ENCODE measurements at places on chromosomes 6 and 20.

DNA sequence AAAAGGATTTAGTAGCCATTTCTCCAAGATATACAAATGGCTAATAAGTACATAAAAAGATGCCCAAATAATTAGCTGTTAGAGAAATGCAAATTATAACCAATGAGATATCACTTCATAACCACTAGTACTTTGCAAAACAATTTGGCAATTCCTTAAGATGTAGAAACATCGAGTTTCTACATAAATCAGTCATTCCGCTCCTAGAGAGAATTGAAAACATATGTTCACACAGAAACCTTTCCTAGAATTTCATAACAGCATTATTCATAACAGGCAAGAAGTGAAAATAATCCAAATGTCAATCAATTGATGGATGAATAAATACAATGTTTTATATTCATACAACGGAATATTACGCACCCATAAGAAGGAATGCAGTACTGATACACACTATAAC, 20.5 kb upstream of the NT5E start:
- DNase-seq: no peak

DNA sequence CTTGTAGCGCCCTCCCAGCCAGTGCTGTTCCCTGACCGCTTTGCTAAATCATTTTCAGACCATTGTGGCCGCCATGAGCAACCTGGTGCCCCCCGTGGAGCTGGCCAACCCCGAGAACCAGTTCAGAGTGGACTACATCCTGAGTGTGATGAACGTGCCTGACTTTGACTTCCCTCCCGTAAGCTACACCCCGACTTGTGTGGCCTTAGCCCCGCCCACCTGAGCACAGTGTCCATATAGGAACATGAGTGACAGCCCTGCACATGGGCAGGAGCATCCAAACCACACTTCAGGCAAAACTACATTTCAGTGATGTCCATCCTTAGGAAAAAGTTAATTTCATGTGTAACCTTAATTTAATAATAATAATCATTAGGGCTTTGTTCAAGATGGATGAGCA, 51.1 kb downstream of the GNAS start:
- no peak for DNase-seq

GRCh38 chr20:34311118-34312023, 8.2 kb upstream of the AHCY start:
- no peak for DNase-seq

- no peak for DNase-seq
Observed at GRCh38 chr20:58106143-58106750, 122.2 kb downstream of the ANKRD60 start.

DNA sequence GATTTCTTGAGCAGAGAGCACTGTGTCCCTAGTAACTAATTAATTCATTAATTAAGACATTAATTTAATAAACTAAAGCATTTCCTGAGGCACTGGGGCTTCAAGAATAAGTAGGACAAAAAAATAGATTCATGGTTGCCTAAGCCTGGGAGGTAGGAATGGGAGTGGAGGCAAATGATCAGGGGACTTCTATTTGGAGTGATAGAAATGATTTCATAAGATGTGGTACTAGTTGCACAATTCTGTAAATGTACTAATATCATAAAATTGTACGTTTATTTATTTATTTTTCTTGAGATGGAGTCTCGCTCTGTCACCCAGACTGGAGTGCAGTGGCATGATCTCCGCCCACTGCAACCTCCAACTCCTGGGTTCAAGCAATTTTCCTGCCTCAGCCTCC, 287.2 kb downstream of the KHDC1L start:
- no peak for DNase-seq

- no peak for DNase-seq
Observed at GRCh38 chr6:122347280-122347679, 52.2 kb upstream of the HSF2 start.

DNA sequence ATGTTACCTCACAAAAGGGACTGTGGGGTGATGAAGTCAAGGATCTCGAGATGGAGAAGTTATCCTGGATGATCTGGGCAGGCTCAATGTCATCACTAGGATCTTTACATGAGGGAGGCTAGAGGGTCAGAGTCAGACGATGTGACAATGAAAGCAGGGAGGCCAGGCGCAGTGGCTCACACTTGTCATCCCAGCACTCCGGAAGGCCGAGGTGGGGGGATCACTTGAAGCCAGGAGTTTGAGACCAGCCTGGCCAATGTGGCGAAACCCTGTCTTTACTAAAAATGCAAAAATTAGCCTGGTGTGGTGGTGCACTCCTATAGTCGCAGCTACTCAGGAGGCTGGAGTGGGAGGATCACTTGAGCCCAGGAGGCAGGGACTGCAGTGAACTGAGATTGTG, 68.8 kb downstream of the TTLL2 start:
- no peak for DNase-seq

GRCh38 chr6:22904431-22904830, 335.1 kb downstream of the HDGFL1 start:
- DNase-seq: no peak

DNA sequence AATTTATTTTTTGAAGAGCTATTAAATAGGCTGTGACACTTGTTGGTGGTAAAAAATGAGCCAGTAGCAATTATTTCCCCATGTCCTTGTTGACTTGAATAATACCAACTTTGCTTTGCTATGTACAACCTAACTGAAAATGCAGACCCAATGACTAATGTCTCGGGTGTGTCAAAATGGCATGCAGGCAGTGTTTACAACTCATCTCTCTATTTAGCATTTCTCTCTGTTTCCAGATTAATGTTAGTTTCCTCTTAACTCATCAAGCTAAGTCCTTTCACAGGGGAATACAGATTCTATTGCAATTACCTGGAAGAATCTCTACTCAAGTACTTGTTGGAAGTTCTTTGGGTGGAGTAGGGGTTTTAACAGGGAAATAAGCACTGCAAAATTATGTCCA, 504.4 kb downstream of the BCKDHB start:
- no peak for DNase-seq

- DNase-seq: no peak
Observed at GRCh38 chr6:158756126-158756525, 63.0 kb downstream of the EZR start.

GRCh38 chr6:157343732-157344131, 20.4 kb upstream of the TMEM242 start:
- no peak for DNase-seq

- no peak for DNase-seq
Observed at GRCh38 chr20:25987073-25987927, 290.6 kb upstream of the ZNF337 start.

- DNase-seq: no peak
Observed at GRCh38 chr6:30029588-30029987, 31.5 kb upstream of the POLR1H start.

DNA sequence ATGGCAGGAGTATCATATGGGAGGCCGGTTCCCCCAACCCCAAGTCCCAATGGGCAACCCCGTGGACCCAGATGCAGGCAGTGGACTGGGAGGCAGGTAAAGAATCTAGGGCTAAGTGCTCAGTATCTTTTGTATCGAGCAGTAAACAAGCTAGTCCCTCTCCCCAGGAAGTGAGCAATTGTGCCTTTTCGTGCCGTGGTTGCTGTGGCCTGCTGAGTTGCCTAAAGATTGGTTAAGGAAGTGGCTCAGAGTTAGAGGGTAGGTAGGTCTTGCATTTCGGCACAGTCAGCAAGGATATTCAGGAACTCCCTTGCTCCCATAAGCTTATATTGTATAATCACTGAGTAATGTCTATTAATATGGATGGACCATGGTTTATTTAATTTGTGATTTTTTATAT, 1.3 kb upstream of the DNAH8 start:
- DNase-seq: no peak

- DNase-seq: no peak
Observed at GRCh38 chr20:1440024-1440423, 26.6 kb downstream of the NSFL1C start.

- DNase-seq: no peak
Observed at GRCh38 chr20:10715035-10715434, 41.2 kb upstream of the JAG1 start.

- no peak for DNase-seq
Observed at GRCh38 chr6:150072201-150072600, 3.3 kb upstream of the ULBP3 start.

GRCh38 chr20:51008718-51009117, 14.2 kb downstream of the KCNG1 start:
- no peak for DNase-seq

DNA sequence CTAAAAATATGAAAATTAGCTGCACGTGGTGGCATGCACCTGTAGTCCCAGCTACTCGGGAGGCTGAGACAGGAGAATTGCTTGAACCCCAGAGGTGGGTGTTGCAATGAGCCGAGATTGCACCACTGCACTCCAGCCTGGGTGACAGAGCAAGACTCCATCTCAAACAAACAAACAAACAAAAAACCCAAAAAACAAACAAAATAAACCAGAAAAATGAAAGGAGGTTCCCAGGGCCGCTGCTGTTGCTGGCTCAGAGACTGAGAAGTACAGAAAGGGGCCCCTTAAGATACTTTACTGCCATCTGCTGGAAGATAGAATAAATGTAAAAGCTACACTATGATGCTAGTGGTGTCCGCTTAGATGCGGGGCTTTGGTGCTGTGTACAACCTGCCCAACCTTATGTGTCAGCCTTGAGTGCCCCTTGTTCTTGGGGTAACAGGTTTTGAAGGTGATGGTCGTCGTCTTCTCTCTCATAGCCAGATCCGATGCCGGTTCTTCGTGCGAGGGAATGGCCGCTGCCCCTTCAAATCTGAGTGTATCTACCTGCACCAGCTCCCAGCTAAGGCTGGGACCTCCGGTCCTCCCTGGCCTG, 2.8 kb upstream of the FANCE start:
- DNase-seq: peak; percentile 38

DNA sequence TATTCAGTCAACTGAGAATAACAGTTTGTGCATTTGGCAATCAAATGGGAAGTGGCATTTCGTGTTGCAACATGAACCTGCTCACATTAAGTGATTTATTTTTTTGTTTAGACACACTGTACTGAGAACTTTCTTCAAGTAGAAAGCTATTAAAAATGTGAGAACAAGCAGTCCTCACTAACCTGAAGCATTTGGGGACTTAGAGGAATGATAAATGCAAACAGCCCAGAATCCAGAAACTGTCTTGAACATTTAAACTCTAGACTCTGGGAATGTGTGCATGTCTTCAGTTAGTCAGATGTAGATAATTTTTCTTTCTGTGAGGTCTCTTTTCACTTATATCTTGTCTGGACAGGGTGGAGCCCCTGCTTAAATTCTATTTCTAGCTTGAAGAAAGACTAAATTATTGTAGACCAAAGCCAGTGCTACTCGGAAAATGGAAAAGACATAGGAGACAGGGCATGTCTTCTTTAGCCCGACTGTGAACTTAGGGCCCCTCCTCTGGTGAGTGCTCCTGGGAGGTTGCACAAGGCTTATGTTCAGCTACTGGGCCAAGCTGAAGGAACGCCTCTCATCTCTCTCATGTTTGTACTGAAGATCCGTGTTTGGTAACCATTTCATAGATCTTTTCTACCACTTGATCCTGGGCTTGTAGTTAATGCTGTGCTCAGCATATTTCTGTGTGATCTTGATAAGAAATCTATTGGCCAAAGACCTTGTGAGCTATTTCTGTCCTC, 70.1 kb downstream of the SLX4IP start:
- no peak for DNase-seq

DNA sequence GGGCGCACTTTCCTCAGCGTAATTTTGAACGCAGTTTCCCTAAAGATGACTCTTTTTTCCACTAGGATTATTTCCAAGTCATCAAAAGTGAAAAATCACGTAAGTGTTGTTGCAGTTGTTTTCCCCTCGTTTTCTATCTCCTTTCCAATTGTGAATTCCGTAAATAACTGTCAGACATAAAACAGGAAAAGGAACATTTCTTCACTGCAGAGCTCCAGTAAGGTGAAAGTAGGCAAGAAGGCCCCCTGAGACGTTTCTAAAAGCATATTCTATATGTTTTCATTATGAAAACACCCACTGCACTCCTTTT, 17.8 kb downstream of the HIVEP2 start:
- DNase-seq: no peak

GRCh38 chr20:37396416-37397075, 50.6 kb downstream of the SRC start:
- DNase-seq: peak; percentile 47

GRCh38 chr6:147221739-147222138, 17.5 kb downstream of the STXBP5 start:
- DNase-seq: no peak

GRCh38 chr6:127464881-127465459, 5.8 kb upstream of the KIAA0408 start:
- DNase-seq: no peak

- no peak for DNase-seq
Observed at GRCh38 chr6:45174045-45174444, 154.1 kb upstream of the RUNX2 start.

GRCh38 chr6:11097476-11097875, 3.8 kb downstream of the SMIM13 start:
- DNase-seq: no peak

DNA sequence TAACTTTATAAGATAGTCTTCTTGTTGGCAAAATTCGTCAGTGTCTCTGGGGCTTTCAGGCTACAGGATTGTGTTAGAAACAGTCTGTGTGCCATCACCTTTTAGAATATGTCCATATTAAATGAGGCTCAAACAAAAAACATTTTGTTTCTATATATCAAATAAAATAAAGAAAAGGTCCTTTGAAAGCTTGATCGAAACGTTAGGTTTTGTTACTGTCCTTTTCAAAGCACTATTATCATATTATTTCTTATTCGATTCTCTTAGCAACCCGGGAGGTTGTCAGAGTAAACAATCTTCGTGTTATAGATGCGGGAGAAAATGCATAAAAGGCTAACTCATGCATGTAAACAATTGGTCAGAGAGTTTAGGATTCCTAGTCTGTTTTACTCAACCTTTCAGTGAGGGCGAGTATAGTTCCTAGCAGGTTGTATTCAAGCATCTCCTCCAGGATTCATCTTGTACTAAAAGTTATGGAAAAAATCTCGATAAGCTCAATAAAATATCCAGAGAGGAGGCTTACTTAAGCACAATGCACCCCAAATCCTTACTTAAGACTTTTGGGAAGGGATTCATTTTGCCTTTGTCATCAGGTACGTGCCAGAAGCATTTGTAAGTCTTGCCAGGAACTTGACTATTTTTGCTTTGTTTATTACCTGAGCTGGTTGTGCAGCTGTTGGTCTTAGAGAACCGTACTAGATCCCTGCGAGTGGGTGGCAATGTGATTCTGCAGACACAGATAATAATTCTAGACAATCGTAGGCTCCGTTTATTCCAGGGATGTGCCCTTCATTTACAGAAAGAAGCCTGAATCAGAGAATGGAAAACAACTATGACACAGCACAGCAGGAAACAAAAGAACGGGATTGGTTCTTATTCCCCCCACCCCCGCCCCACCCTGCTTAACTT, 159.6 kb upstream of the ZNF217 start:
- no peak for DNase-seq

GRCh38 chr6:21164768-21165326, 428.7 kb upstream of the SOX4 start:
- DNase-seq: no peak

- DNase-seq: peak; percentile 30
Observed at GRCh38 chr6:41798901-41799558, 11.5 kb downstream of the TOMM6 start.

GRCh38 chr6:68779366-68779765, 144.3 kb downstream of the ADGRB3 start:
- DNase-seq: no peak

GRCh38 chr6:92354270-92354829, 1065.0 kb downstream of the EPHA7 start:
- no peak for DNase-seq

GRCh38 chr6:139587469-139587868, 213.0 kb upstream of the CITED2 start:
- DNase-seq: no peak

Measured in NCI-H187 (cell line).